ENCODE measurements at places on chromosomes 1 and 21.

DNA sequence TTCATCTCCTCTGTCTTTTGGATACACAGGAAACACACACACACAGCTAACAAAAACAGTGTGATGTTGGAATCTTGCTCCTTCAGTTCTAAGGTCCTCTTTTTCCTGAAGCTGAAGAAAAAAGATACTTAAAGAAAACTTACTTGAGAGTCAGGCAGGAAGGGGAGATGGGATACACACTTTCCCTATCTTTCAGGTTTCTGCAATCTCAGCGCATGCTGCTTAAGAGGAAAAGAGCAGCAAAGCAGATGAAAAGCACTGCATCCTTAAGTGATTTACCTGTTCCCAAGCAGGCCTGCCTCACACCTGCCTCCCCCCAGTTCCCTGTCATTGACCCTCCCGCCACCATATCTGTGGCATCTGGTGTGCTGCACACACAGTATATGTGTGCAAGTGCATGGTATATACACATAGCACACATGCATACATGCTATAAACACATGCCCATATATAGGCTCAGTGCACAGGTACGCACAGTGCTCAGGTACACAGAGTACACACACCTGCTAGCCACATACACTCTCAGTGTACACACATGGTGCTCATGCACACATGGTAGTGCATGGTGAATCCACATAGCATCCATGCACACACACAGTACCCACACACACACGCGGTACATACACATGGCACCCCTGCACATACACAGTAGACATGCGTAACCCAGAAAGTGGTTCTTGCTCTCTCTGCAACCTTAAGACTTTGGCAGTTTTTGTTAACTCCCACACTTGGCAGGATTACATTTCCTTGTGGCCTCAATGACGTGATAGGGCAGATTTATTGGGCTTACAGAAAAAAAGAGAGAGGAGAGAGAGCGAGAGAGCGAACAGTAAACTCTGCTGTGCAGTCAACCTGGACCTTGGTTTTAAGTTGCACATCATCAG is 166.9 kb downstream of the TOMM20 start:
- DNase-seq, result peak; percentile 63

DNA sequence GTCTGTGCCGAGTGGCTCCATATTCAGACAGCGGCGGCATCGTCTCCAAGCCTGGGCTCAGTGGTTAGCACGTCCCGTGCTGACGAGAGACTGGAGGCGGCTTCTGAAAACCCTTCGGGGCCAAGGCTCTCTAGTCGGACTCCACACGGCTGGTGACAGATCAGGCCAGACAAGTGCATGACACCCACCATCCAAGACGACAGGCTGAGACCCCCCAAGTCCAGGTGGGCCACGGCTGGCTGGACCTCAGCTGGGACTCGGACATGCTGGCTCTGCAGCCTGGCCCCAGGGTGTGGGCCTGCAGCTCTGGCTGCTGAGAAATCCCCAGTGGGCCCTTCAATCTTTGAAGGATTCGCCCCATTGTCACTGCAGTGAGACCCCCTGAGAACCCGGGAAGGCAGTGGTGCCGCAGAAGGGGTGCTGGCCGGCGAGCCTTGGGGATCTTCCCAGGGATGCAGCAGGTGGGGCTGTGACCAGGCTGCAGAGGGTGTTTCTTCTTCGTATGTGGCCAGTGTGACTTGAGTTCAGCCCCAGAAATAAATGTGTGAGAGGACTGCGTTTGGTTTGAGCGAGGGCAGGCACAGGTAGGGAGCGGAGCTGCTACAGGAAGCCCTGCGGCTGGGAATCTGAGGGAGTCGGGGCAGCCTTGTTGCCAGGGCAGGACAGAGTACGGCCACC is 15.9 kb upstream of the SLC19A1 start:
- DNase-seq, result no peak

DNA sequence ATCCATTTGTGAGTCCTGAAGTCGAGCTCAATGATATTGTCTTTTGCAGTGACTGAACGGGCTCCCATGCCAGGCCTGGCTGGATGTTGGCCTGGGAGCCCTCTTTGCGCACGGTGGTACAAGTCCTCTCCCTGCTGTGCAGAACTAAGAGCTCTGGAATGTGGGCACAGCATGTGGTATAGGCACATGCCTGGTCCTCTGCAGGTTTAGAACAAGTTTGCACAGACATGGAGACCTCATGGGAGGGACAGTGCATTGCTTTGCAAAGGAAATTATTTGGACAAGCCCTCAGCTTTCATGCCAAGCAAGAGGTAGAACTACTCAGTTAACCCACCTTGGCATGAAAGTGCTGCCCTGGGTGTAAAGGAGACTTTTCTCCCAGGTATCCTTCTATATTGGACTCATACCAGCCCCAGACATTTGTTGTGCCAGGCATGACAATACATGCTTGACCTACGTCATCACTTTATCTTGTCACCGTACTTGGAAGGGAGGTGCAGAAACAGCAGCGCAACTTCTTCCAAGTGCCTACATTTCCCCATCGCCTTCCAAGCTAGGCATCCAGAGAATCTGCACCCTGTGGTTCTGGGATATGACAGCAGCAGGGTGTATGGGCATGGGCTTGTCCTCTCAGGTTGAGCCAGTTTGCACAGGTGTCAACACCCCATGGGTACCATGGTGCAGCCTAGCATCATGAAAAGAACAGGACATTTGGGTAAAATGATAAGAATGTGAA is 37.6 kb upstream of the MRPS6 start:
- peak; percentile 4 for DNase-seq

DNA sequence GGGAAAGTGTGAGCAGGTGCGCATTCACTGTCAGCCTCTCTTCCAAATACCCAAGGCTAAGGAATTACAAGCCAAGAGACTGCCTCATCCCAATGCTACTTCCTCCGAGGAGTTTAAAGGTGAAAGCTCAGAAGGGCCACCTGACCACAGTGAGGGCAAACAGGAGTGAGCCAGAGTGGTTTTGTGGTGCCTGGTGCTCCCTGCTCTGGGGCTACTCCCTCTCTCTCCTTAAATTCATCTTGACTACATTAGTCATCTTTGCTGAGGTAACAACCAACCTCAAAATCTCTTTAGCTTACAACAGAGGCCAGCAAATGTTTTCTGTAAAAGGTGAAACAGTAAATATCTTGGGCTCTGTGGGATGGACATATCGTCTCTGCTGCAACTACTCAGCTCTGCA is 14.2 kb upstream of the ZBTB8A start:
- no peak for DNase-seq

Measured in mucosa of gallbladder (tissue), 1 donor.